ENCODE measurements at places on chromosomes 6 and 20.

DNA sequence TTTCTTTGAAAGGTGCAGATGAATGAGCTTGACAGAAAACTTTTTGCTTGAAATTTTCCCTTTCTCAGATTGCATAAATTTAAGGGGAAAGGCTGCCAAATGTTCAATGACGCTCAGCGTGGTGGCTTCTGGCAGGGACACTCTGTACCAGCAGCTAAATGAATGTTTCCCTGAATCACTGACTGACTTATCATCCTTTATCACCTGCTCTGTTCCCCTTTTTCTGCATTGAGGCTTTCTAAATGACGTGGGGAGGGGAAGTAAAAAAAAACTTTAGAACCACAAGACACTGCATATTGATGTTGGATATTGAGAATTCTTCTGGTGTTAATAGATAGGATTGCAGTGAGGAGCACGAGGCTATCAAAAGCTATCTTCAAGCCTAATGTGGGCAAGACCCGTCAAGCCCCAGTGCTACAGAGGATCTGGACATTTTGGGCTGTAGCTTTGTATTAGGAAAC is 46.9 kb upstream of the ENPP5 start:
- no peaks in the 10 kb centered on the region for H3K36me3 ChIP-seq
- no peak for DNase-seq
- H3K27ac ChIP-seq = no peak overlapping the region
- no peak overlapping the region for H3K4me3 ChIP-seq
- no peaks in the 10 kb centered on the region for H3K4me1 ChIP-seq

- H3K27me3 ChIP-seq = peaks cover 1% of the 10 kb centered on the region
- H3K4me1 ChIP-seq = no peaks in the 10 kb centered on the region
- H3K36me3 ChIP-seq = peaks cover 3% of the 10 kb centered on the region
- H3K27ac ChIP-seq = no peak overlapping the region
- no peak overlapping the region for H3K4me3 ChIP-seq
Observed at GRCh38 chr6:149108038-149108748, 209.3 kb upstream of the TAB2 start.

DNA sequence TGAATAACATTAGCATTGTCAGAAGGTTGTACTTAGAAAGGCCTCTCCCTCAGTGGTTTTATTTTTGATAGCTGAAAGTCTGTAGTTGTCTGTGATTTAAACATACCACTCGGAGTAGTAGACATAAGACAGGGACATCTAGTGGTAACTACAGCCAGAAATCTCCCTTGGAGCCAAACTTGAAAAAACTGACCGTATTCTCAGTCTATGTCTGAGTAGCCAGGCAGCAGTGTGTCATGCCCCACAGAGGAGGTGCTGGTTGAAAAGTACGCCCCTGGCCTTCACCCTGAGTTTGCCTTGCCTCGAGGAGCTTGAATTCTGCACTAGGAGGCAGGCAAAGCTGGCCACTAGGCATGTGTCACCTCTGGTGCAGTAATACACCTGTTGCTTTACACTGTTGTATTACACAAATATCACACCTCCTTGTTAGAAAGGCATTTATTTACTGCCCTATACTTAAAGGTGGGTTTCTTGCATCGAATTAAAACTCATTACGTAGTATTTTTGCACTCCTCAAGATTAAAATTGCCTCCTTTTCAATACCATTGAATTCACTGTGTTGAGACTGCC is 20.8 kb downstream of the ZBTB2 start:
- peaks cover 23% of the 10 kb centered on the region for H3K4me1 ChIP-seq
- H3K27ac ChIP-seq = no peak overlapping the region
- H3K4me3 ChIP-seq = no peak overlapping the region
- H3K27me3 ChIP-seq = no peaks in the 10 kb centered on the region
- H3K36me3 ChIP-seq = peaks cover 28% of the 10 kb centered on the region

DNA sequence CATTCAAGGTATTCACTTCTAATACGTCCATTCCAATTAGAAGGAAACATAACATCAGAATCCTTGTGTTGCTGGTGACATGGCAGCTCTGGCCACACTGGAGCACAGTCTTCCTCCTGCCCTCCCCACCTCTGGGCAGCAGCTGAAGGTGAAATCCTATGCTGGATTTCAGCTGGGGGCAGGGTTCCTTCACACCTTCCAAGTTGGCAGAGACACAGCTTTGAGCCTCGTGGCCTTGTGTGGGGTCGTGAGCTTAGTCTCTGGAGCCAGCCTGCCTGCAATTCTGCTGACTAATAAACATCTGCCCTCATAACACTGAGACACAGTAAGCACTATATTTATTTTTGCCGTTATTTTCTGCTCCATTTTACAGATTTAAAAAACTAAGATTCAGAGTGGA is 218.9 kb upstream of the RIN2 start:
- peaks cover 2% of the 10 kb centered on the region for H3K27me3 ChIP-seq
- no peak overlapping the region for H3K27ac ChIP-seq
- H3K4me3 ChIP-seq = no peak overlapping the region
- H3K4me1 ChIP-seq = no peaks in the 10 kb centered on the region
- DNase-seq = no peak

DNA sequence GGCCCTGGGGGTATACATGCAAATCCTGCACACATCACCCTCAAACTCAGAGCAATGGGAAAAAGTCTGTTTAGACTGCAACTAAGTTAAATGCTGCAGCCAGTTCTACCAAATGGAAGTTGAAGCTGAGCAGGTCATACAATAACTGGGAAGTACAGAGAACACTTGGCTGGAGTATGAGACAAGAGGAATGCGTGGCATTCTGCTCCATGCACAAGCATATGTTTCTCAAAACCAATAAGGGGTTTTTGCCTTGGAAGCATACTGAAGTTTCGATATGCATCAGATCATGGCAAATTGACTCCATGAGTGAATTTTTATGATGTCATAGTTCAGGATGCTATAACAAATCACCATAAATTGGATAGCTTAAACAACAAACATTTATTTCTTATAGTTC is 193.8 kb downstream of the COL12A1 start:
- H3K27ac ChIP-seq = no peak overlapping the region
- H3K4me1 ChIP-seq = no peaks in the 10 kb centered on the region
- H3K27me3 ChIP-seq = peaks cover 3% of the 10 kb centered on the region
- H3K4me3 ChIP-seq = no peak overlapping the region
- DNase-seq = no peak
- no peaks in the 10 kb centered on the region for H3K36me3 ChIP-seq

- H3K4me3 ChIP-seq = peak overlapping the region; percentile 33
- peaks cover 11% of the 10 kb centered on the region for H3K4me1 ChIP-seq
- no peaks in the 10 kb centered on the region for H3K27me3 ChIP-seq
- peaks cover 38% of the 10 kb centered on the region for H3K36me3 ChIP-seq
- no peak overlapping the region for H3K27ac ChIP-seq
Observed at GRCh38 chr6:3414327-3415081, 42.3 kb downstream of the SLC22A23 start.

GRCh38 chr6:30895343-30895742 is 11.0 kb downstream of the DDR1 start:
- no peak for DNase-seq
- no peak overlapping the region for H3K4me3 ChIP-seq
- peaks cover 9% of the 10 kb centered on the region for H3K27me3 ChIP-seq
- peaks cover 5% of the 10 kb centered on the region for H3K36me3 ChIP-seq
- peaks cover 2% of the 10 kb centered on the region for H3K4me1 ChIP-seq
- no peak overlapping the region for H3K27ac ChIP-seq

- no peaks in the 10 kb centered on the region for H3K27me3 ChIP-seq
- no peaks in the 10 kb centered on the region for H3K36me3 ChIP-seq
- no peak overlapping the region for H3K27ac ChIP-seq
- no peak overlapping the region for H3K4me3 ChIP-seq
- H3K4me1 ChIP-seq = no peaks in the 10 kb centered on the region
Observed at GRCh38 chr6:146503096-146503495, 40.5 kb upstream of the RAB32 start.

DNA sequence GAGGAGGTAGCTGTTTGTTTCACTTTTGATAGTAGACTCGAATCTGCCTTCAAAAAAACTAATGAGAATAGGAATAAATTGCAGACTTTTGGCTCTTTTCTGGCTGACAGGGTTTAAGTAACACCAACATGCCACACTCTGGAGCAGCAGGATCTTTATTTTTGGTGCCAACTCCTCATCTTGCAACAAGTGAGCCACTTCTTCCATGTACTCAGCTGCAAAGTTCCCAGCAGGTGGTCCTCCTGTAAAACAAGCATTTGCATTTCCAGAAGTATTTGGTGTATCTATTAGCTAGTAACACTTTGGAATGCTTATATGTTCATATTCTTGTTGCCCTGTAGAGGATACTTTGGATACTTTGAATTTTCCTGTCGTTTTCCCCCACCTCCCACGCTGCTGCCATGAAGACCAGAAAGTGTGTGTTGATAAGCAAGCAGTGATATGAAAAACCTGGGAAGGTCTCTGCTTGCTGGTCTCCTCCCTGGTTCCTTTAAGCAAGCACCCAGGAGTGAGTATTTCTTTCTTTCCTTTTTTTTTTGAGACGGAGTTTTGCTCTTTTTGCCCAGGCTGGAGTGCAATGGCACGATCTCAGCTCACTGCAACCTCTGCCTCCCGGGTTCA is 1.0 kb downstream of the ARMH2 start:
- no peaks in the 10 kb centered on the region for H3K4me1 ChIP-seq
- no peak for DNase-seq
- H3K27ac ChIP-seq = no peak overlapping the region
- H3K36me3 ChIP-seq = no peaks in the 10 kb centered on the region
- H3K4me3 ChIP-seq = no peak overlapping the region
- no peaks in the 10 kb centered on the region for H3K27me3 ChIP-seq

DNA sequence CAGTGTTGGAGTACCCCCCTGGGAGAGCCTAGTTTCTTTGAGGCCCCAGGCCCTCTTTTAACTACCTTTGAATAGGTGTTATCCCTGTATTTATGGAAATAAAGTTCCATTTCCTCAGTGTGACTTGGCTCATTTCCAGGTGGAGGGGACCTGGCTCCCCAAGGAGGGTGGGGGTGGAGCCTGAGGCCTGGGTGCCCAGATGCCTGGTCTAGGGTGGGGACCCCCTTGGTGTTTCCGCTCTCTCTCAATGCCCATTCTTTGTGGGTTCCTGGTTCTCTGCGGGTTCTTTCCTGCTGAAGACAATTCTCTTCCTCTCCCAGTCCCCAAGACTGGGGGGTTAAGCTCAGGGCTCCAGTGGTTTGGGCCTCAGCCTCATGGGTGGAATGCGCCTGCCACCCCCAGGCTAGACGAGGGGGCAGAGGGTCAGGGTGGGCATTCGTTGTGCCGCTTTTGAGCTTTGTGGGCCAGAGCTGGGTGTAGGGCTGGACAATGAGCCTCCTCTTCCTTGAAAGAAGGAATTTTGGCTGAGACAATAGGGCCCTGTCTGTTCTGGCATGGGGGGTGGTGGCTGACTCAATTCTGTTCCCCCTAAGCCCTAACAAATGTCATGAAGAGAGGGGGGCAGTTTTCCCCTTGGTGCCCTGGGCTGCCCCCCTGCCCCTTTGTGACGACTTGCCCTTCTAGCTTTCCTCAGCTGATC is 686 bp upstream of the EGFL8 start:
- H3K36me3 ChIP-seq = peaks cover 30% of the 10 kb centered on the region
- H3K27me3 ChIP-seq = peaks cover 13% of the 10 kb centered on the region
- no peak for DNase-seq
- peak overlapping the region; percentile 91 for H3K27ac ChIP-seq

DNA sequence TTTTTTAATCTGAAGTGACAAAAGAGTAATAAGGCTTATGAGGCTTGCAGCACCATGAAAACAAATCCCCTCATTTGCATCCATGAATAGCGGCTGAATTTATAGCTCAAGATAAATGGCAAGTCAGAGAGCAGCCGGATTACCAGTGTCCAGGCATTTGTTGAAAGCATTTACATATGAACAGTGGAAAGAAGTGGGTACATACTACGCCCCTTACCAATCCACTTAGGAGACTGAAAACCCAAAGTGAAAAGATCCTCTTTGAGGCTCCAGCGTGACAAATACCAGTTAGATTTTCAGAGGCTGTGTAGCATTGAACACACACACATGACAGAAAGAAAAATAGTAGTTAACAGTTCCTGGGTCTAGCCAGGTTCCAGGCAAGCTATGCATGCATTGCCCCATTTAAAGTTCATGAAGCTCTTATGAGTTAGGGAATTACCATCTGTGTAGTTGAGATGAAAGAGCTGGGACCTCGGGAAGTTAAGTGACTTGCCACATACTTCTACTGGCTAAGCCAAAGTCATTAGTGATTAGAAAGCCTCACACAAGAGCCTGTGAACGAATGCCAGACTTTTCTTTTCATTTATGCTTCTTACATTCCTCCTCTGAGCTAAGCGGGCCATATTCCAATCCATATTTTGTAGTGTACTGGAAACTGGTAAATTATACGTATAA is 28.3 kb upstream of the NHSL1 start:
- no peak for DNase-seq
- H3K4me1 ChIP-seq = peaks cover 41% of the 10 kb centered on the region
- H3K36me3 ChIP-seq = peaks cover 8% of the 10 kb centered on the region
- H3K27ac ChIP-seq = no peak overlapping the region

- peak; percentile 6 for DNase-seq
- H3K27me3 ChIP-seq = peaks cover 2% of the 10 kb centered on the region
- peaks cover 2% of the 10 kb centered on the region for H3K4me1 ChIP-seq
- no peak overlapping the region for H3K27ac ChIP-seq
- peak overlapping the region; percentile 43 for H3K4me3 ChIP-seq
Observed at GRCh38 chr6:68575765-68576439, 59.2 kb upstream of the ADGRB3 start.

GRCh38 chr6:85364344-85364743 is 85.5 kb upstream of the NT5E start:
- no peaks in the 10 kb centered on the region for H3K27me3 ChIP-seq
- H3K4me1 ChIP-seq = no peaks in the 10 kb centered on the region
- no peak overlapping the region for H3K27ac ChIP-seq
- H3K36me3 ChIP-seq = no peaks in the 10 kb centered on the region
- no peak overlapping the region for H3K4me3 ChIP-seq
- no peak for DNase-seq

DNA sequence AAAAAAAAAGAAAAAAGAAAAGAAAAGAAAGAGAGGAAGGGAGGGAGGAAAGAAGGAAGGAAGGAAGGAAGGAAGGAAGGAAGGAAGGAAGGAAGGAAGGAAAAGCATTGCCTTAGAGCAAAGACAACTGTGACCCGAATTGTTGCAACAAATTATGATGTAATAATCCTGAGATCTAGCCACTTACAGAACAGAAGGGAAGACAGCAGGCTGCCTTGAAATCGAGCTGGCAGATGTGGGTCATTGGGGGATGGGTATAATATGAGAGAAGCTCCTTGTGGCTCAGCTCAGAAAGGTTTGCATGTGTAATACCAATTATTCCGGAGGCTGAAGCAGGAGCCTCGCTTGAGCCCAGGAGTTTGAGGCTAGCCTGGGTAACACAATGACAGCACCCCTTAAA is 208.1 kb upstream of the PROKR2 start:
- H3K4me3 ChIP-seq = no peak overlapping the region
- H3K27ac ChIP-seq = no peak overlapping the region
- no peaks in the 10 kb centered on the region for H3K27me3 ChIP-seq
- no peak for DNase-seq
- H3K36me3 ChIP-seq = peaks cover 14% of the 10 kb centered on the region

DNA sequence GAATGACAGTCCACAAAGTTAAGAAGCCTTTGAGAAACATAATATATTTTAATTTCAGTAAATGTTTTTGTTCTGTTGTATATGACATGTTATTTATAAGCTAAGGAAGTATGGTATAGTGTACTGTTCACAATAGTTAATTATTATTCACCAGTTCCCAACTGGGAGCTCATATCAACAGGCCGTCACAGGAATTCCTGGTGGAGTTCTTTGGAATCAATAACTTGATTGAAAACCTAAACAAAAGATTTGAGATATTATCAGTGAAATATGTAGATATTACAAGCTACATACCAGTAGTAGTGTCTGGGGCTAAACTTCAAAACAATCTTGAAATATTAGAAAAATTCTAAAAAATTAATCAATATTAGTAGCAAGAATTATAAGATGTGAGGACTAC is 60.3 kb downstream of the NOX3 start:
- H3K27ac ChIP-seq = no peak overlapping the region
- H3K4me3 ChIP-seq = no peak overlapping the region
- peaks cover 2% of the 10 kb centered on the region for H3K27me3 ChIP-seq
- DNase-seq = no peak
- H3K4me1 ChIP-seq = no peaks in the 10 kb centered on the region
